ENCODE measurements at places on chromosomes 3 and 15.

- no peak for DNase-seq
Measured at GRCh38 chr15:89244574-89244903, 760 bp downstream of the FANCI start.

GRCh38 chr3:3600665-3601340 lies 198.4 kb upstream of the LRRN1 start:
- DNase-seq = no peak

DNA sequence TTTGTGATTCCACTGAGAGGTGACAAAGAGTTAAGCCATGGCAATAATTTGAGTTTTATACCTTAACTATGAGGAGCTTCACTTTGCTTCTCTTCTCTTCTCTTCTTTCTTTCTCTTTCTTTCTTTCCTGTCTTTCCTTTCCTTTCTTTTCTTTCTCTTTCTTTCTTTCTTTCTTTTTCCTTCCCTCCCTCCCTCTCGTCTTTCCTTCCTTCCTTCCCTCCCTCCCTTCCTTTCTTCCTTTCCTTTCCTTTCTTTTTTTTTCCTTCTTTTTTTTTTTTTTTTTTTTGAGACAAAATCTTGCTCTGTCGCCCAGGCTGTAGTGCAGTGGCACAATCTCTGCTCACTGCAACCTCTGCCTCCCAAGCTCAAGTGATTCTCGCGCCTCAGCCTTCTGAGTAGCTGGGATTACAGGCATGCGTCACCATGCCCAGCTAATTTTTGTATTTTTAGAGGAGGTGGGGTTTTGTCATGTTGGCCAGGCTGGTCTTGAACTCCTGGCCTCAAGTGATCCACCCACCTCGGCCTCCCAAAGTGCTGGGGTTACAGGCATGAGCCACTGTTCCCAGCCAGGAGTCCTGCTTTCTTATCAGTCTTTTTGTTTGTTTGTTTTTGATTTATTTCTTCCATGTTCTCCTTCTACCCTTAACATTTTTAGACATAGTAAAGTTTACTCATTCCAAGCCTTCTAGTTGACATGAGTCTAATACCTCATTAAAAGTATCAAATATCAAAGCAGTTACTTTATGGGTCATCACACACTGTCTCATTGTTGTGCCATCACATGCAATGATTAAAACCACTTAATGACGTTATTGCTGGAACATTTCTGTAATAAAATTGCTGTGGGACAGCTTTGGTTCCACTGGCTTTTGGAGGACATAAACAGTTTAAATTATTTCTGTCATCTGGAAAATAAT lies 29.9 kb downstream of the SLC49A4 start:
- DNase-seq = no peak

DNA sequence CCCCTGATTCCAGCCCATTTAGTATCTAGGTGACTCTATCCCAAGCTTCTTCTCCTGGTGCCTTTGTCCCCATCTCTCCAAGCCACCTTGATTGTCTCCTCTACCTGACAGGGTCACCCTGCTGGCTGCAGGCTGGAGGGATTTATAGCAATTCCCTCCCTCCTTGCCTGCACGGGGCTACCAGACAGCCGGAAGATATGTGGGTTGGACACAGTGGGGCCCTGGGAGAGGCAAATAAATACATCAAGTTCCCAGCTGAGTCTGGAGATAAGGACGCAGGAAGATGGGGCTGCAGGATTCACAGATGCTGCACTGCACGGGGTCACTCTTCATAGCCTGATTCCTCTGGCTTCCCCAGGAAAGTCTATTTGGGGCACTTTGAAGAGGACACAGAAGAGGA lies 9.3 kb upstream of the ISLR2 start:
- DNase-seq = no peak

DNA sequence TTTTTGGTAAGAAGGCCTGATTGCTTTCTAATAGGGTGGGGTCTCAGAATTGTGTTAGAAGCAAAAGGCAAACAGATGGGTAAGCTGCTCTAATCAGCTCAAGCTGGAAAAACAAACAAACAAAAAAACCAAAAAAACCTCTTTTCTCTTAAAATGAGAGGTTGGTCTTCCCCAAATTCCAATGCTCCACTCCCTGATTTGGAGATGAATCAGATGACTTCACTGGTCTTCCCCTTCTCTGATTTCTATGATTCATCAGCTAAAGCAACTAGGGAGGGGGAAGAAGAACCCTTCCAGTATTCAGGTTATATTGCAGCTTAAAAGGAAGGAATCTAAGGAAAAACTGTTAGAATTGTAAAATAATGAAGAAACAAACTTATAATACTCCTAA lies 9.6 kb upstream of the ANXA2 start:
- no peak for DNase-seq

- no peak for DNase-seq
Measured at GRCh38 chr15:43118829-43119228, 13.0 kb upstream of the UBR1 start.

- no peak for DNase-seq
Measured at GRCh38 chr15:87962428-87962827, 294.1 kb downstream of the NTRK3 start.

- no peak for DNase-seq
Measured at GRCh38 chr3:107990433-107990832, 100.4 kb downstream of the CD47 start.

GRCh38 chr3:194787650-194788049 lies 102.0 kb downstream of the FAM43A start:
- DNase-seq = no peak

GRCh38 chr15:65641768-65642475 lies 20.2 kb downstream of the SLC24A1 start:
- DNase-seq = no peak

GRCh38 chr15:68256675-68257450 lies 20.7 kb upstream of the FEM1B start:
- DNase-seq = no peak

DNA sequence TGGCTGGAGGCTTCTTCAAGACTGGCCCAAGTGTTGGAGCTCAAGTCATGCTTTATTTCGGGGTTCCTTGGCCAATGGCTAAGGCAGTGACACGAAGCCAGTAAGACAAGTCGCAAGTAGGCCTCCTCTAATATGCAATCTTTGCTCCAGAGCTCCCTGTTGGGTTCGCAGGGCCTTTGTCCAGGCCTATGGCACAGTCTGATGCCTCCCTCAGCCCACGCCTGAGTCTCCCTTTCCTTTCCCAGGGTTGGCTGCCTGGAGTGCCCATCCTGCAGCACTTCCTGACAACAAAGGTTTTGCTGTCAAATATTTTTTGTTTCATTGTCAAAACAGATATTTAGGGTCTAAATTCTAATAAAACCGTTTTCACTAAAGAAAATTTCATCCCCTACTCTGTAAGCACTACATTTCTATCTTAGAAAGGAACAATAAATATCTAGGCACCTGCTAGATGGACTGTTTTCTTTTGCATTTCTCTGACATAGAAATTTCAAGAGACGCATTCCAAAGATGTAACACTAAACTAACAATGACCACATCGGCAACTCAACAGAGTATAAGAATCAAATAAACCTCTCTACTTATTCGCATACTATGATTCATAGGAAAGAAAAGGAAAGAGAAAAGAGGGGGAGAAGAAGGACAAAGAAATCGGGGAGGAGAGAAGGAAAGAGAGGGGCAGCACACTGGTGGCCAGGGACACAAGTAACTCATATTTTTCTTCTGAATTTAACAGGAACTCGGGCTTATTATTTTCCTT lies 393.1 kb upstream of the ATP11B start:
- no peak for DNase-seq

GRCh38 chr3:189049458-189050236 lies 122.1 kb upstream of the TPRG1 start:
- no peak for DNase-seq

DNA sequence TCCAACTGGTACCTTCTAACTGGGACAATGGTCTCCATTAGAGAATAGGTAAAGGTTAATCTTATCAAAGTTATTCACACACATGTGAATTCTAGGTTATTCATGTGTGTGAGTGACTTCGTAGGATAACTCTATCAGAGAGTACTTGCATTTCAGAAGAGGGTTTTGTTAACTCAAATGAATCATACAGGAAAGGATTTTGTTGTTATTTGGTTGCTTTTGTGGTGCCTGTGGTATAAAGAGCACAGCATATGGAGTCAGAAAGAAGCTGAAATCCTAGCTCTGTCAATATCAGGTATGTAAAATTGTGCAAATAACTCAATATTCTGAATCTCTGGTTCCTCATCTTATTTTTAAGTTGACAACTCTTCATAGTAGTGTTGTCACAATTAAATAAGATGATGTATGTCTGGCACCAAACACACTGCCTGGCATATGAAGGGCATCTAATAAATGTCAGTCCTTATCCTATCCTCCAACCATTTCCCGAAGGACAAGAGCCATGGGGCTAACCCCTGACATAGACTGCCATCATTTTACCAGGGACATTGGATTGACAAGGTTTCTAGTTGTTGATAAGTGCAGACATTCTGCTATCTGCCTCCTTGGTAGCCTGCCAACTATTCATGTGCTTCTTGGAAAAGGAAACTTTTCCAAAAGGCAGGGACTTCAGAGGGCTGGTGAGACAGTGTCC lies 48.7 kb upstream of the CMSS1 start:
- no peak for DNase-seq

- no peak for DNase-seq
Measured at GRCh38 chr3:172553526-172554252, 30.5 kb upstream of the TNFSF10 start.

DNA sequence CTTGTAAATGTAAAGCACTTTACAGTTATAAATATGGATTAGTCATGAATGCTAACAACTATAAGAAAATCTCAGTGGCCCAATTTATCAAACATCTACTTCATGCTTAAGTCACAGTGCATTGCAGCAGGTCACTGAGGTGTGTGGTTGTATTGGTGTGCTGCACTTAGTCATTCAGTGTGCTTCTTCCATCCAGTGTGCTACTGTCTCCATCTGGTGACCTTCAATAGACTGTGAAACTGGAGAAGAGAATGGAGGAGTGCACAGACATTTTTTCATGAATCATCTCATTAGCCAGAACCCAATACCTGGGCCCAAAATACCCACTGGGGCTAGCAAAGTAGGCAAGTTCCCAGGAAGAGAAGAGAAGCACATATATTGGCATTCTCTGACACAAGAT lies 199.6 kb downstream of the SHOX2 start:
- no peak for DNase-seq

- no peak for DNase-seq
Measured at GRCh38 chr3:123741041-123741511, 143.1 kb downstream of the MYLK start.

DNA sequence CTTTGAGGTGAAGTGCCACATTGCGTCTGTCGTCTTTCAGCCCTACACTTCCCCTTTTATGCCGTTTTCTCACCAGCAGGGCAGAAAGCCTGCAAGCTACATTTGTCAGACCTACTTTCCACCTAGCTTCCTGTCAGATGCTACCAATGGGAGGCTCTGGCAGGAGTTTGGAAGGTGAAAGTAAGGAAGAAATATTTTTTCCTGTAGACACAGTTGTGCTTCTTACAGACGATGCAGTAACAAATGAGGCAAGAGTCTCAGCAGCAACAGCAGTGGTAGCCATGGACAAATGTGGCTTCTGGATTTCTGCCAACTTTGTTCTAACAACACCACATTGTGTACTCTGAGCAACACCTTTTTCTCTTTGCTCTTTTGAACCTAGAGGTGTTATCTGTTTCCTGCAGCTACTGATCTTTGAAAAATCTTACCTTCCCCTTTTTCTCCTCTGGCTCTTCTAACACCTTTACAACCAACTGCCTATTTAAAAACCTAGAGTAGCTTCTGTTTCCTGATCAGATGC lies 70.6 kb upstream of the STT3B start:
- no peak for DNase-seq

DNA sequence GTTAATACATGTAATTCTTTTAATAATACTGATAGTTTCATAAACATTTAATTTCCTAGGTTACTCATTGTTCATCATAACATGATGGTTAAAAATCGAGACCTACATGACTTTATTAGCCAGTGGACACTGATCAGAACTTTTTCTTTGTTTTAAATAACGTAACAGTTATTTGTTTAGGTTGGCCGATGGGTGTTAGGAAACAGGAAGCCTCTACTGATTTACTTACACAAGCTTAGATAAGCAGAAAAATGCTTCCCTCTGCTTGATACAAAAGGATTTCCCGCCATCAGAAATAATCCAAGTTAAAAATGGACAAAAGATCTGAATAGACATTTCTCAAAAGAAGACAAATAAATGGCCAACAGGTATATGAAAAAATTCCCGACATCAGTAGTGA lies 16.6 kb upstream of the APH1B start:
- no peak for DNase-seq

GRCh38 chr15:68635141-68635540 lies 56.3 kb downstream of the CORO2B start:
- no peak for DNase-seq

DNA sequence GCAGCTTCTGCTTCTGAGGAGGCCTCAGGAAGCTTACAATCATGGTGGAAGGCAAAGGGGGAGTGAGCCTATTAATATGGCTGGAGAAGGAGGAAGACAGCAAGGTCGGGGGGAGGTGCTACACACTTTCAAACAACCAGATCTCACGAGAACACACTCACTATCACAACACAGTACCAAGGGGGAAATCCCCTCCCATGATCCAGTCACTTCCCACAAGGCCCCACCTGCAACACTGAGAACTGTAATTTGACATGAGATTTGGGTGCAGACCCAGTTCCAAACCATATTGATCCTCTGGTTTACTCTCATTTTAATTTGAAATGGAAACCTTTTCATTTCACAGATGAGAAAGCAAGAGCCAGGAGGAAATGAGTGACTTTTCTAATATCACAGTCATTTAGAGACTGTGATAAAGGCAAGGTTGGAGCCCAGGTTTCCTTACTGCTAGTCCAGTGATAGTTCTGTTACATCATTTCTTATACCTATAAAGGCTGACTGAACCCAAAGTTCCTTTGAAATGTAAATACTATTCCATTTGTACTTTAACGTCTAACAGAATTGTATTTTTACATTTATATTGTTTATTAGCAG lies 105.8 kb upstream of the GAP43 start:
- DNase-seq = no peak
